NCI-H187 treated with DMSO at 0.1 percent for 48 hours (cell line): ENCODE measurements at places on chromosomes 5 and 9.

DNA sequence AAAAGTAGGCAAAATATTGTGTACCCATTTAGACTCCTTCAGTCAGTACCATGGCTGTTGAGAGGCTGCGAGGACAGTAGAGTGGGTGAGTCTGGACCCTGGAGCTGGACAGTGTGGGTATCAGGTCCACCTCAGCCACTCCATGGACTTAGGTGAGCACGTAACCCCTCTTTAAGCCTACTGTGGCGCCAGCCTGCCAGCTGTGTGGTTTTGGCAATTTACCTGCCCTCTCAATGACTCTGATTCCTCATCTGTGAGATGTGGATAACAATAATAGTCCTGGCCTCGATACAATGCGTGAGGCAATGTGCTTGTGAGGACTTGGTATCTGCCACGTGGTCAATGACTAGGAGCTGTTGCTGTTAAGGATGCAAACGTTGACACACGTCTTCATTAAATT lies 17.9 kb downstream of the SLC1A3 start:
- DNase-seq = no peak

DNA sequence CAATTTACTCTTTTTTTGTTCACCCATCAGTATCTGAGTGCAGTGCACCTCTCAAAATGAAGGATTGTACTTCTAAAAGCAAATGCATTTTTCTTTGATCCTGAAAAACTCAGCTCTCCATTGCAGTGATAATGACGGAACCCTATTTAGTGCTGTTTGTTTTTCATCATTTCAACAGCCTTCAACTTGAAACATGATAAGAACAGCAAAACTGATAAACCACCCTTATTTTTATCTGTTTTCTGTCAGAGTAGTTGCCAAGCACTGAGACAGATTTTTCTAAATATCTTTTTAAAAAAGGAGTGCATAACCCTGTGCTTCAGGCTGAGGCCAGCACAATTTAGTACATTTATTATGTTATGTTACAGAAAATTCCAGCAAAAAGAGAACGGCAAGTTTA lies 549.8 kb upstream of the DMAC1 start:
- DNase-seq = no peak

- DNase-seq = no peak
These were observed 467.0 kb downstream of the NTRK2 start for GRCh38 chr9:85136507-85136906.

DNA sequence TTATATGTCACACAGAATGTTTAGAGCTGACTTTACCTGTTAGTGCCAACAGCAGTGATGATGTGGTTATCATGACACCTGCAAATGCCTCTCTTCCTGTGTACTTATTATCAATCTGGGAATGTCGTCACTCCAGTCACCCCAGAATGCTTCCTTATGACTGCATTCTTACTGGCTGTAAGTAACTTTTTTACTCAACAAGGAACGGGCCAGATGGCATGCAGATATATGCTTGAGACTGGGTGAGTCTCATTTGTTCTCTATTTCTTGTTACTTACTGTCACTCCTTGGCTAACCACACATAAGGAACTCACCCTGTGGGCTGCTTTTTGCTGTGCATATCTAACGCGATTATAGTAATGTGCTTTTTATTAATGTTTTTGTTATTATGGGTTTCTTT lies 385.5 kb upstream of the MEF2C start:
- no peak for DNase-seq

- DNase-seq = no peak
These were observed 121.1 kb downstream of the C5orf15 start for GRCh38 chr5:133847301-133847700.

DNA sequence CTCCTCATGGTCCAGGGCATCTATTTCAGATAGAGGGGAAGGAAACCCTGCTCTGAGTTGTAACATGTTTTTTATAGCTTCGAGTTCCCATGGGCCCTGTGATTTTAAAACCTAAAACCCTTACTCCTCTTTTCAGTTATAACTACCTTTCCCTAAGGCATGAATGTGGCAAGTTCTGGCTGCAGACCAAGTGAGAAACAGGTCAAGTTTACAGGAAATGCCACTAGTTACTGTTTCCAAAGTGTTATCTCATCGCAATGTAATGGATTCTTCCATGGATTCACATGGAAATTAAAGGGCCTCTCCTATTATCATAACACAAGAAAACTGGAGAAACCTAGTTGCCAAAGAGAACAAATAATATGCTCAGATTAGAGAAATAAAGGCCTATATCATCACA lies 574.5 kb upstream of the GRAMD2B start:
- no peak for DNase-seq

- no peak for DNase-seq
These were observed 28.8 kb downstream of the GAS1 start for GRCh38 chr9:86918556-86918955.

- DNase-seq = no peak
These were observed 1.4 kb downstream of the MXD3 start for GRCh38 chr5:177310332-177310731.

GRCh38 chr5:114411380-114411931 lies 49.6 kb downstream of the KCNN2 start:
- DNase-seq = no peak

GRCh38 chr5:133480366-133480765 lies 132.0 kb downstream of the FSTL4 start:
- no peak for DNase-seq

- no peak for DNase-seq
These were observed 19.9 kb upstream of the PLPP1 start for GRCh38 chr5:55554585-55555202.

DNA sequence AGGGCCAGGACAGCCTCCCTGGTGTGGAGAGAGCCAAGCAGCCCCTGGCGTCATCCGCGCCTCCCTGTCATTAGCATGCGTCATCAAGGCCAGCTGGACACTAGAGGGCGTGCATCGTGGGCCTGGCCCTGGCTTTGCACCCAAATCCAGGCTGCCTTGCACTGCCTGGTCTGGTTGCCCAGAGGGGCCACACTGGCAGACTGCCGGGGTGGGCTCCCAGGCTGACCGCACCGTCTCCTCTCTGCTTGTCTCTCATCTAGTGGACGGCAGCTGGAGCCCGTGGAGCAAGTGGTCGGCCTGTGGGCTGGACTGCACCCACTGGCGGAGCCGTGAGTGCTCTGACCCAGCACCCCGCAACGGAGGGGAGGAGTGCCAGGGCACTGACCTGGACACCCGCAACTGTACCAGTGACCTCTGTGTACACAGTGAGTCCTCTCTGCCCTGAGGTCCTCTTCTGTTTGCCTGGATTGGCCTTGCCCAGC lies 29.0 kb downstream of the HK3 start:
- DNase-seq = no peak

DNA sequence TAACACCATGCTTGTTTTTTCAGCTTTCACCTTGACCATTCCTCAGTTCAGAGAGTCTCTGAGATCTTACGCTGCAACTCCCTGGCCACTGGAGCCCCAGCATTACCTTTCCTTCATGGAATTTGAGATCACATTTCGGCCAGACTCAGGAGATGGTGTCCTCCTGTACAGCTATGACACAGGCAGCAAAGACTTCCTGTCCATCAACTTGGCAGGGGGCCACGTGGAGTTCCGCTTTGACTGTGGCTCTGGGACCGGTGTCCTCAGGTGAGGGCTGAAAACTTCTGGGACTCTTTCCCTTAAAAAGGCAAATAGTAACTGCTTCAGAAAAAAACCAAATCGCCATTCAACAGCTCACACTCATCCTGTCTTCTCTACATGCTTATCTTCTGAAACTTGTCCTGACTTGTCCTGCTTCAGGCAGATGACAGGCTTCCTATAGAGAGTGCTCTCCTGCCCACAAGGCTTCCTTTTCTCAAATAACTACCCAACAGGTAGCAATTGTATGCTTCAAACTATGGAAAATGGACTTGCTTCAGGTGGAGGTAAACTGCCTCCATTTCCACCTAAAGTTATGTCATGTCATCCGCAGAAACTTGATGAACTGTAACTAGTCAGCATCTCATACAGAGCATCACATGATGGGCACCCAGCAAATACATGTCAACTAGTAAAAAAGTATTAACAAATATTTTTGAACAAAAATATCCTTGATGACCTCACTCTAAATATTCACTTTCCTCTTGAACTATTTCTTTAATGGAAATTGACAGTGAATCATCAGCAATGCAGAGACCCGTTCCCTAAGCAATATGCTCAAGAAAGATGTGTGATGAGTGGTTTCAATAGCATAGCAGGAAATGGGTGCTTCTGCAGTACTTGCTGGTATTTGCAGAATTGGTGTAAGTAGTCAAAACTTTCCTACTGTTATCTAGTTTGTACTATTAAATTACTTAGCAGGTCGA lies 129.2 kb downstream of the LIFR start:
- no peak for DNase-seq

DNA sequence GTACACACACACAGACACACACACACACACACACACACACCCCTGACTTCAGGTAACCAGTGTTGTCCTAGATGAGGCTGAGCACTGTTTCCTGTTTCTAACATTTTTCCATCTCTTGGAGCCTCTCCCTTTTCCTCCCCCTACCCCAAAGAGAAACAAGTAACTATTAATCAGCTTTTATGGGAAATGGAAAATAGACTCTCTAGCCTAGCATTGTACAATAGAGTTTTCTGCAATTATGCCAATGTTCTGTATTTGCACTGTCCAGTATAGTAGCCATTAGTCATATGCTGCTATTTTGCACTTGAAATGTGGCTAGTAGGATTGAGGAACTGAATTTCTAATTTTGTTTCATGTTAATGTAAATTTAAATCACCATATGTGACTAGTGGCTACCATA lies 33.1 kb downstream of the RAB3C start:
- DNase-seq = no peak

- no peak for DNase-seq
These were observed 265.3 kb downstream of the DOCK8 start for GRCh38 chr9:479971-480350.

DNA sequence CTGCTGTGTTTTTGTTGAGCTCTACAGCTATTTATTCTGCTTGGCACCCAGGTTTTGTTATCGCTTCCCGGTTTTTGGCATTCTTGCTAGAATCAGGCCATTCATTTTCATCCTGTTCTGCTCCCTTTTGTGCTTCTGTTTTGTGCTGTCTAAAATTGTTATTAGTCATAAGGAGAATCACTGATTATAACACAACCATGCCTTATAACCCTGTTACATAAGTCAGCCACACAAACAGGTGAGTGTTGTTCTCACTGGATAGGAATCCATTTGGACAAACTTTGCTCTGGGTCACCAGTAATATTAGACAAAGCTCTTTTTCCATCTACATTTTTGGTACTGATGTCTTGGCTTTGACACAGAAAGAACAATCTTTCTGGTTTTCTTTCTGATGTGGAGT lies 622.8 kb downstream of the PSAT1 start:
- DNase-seq = no peak

DNA sequence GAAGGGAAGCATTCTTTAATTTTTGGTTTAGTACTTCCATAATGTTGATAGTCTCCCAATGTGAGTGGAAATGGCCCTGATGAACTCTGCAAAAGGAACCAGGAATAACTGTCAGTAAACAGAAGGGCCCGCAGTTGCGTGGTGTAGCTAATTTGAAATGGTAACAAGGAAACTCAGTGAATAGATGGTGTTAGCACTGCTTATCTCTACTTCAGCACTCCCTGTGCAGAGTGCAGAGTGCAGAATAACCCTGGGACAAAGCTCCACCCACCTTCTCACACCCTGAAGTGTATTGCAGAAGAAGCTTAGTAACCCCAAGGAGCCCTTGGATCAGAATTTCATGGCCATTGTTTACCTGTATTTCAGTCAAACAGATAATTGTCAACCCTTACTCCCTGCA lies 158.9 kb downstream of the PCSK5 start:
- no peak for DNase-seq

- no peak for DNase-seq
These were observed 41.3 kb downstream of the ZNF474 start for GRCh38 chr5:122170620-122171019.

DNA sequence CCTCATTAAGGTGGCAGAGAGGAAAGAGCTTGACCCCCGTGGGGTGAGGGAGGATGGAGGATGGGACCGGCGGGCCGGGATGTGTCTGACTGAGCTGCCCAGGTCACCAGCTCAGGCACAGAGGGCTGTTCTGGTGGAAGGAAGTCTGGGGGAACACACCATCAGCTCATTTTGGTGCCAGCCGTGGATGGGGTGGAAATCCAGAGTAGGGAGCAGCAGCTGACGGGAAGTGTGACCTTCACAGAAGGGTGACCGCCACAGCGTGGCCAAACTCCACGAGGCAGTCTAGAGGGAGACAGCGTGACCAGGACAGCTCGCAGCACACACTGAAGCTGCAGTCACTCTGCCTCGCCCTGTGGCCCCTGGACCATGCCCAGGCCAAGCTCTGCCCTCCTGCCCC lies 45.3 kb upstream of the PHYKPL start:
- DNase-seq = no peak

- DNase-seq = no peak
These were observed 2.8 kb downstream of the PDLIM7 start for GRCh38 chr5:177494346-177495195.

GRCh38 chr9:99858087-99858486 lies 36.4 kb downstream of the NR4A3 start:
- DNase-seq = no peak

DNA sequence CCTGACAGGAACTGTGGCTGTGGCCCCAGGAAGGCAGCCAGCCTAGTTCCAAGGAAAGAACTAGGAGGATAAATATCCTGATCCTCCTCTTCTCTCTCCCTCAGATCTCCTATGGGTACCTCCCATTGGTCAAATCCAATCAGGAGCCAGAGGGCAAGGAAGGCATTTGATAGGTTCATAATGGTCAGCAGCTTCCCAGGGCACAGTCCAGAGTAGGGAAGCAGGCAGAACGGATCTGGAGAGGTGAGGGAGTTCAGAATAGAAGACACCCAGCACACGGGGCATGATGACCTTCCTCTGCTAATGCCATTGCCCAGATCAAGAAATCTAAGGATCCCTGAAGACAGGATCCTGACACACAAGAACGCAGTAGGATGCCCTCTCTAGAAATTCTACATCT lies 8.6 kb downstream of the ABLIM3 start:
- no peak for DNase-seq

DNA sequence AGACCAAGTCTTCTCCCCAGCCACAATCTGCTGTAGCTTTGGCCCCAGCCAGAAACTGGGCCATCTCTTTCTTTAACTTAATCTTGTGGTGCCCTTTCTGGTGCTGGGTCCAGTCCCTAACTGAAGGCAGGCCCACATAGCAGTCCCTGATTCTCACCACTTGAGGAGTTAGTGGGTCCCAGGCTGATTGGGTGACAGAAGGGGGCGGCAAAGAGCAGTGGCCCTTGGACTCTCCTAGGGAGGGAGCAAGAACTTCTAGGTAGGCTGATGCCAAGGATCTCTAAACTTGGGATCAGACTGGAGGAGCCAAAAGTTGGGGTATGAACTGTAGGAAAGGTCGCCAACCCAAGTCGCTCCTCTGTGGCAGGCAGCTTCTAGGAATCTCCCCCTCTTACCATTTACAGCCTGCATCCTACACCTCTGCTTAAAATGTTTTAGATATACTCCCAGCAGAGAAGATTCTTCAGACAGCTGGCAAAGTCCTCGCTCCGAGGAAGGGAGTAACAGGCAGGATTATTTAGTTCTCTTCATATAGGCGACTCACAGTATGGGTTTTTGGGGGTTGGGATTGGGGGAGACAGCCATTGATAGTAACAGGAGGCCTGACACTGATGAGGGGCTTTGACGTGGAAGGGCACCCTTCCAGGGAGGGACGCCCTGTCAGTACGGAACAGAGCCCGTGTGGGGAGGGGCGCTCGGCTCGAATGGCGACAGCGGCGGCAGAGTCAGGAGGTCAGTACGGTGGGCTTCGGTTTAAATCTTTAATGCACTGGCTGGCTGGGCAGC lies 2.0 kb upstream of the CCL27 start:
- no peak for DNase-seq

GRCh38 chr9:131491001-131491710 lies 11.6 kb upstream of the POMT1 start:
- no peak for DNase-seq
